ENCODE measurements at places on chromosomes 1 and 21.

GRCh38 chr1:194338241-194338948 lies 1152.0 kb upstream of the B3GALT2 start:
- no peak for DNase-seq

- DNase-seq, result no peak
Observed at GRCh38 chr1:197200272-197200899, 53.9 kb upstream of the ASPM start.

DNA sequence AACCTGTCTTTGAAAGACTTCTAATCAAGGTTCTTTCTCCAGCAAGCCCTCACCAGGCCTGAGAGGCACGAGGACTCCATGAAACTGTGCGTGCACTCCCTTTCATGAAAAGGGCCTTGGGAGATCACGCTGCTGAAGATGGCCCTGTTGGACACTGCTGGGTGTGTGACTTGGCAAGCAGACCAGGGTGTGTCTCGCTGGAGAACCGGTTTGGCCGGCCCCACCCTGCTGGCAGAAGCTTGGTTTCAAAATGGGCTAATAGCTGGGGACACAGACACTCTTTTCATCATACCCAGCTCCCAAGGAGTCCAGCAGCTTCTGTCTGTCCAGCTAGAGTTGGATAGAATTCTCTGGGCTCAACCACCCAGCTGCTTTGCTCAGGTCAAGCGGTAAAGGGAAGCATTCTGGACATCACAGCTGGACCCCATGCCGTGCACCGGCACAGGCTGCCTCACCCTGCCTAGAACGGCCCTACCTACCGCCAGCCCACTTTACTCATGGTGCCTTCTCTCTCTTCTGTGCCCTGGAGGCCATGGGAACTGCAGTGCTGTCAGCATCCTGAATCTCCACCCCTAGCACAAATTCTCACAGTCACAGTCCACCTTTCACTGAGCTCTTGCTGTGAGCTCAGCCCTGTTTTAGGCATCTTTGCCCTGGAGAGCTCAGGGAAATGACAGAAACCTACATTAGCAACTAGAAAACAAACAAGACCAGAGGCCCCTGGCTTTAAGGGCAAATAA lies 24.6 kb downstream of the PKP1 start:
- DNase-seq, result no peak

GRCh38 chr1:175887981-175888428 lies 144.6 kb upstream of the TNR start:
- DNase-seq, result no peak

DNA sequence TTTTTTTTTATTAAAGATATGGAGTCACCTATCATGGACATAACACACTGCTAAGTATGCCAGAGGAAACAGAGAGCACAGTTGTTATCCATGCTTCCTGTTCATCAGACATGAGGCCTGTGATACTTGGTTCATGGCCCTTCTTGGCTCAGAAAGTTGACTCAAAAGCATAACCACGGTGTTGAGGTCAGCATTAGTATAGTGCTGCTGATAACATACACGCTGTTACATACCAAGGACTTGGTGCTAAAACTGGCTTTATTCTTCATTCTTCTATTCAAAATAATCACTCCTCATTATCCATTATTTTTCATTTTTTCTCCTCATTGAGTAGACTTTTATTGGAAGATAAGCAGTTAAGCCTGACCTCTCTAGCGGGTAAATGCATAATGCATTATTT lies 464.1 kb downstream of the ADGRL2 start:
- DNase-seq, result no peak

DNA sequence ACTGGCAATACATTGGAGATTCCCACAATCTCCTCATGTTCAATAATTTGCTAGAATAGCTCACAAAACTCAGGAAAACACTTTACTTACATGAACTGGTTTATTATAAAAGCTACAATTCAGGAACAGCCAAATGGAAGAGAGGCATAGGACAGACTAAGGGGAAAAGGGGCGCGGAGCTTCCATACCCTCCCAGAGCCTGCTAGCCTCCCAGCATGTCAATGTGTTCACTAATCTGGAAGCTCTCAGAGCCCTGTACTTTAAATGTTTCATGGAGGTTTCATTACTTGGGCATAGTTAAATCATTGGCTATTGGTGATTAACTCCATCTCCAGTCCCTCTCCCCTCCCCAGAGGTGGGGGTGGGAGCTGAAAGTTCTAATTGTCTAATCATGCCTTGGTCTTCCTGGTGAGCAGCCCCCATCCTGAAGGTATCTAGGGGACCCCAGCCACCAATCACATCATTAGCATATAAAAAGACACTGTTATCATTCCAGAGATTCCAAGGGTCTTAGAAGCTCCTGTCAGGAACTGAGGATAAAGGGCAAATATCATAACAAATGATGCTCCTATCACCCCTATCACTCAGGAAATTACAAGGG lies 10.9 kb upstream of the DMRTB1 start:
- DNase-seq, result no peak

DNA sequence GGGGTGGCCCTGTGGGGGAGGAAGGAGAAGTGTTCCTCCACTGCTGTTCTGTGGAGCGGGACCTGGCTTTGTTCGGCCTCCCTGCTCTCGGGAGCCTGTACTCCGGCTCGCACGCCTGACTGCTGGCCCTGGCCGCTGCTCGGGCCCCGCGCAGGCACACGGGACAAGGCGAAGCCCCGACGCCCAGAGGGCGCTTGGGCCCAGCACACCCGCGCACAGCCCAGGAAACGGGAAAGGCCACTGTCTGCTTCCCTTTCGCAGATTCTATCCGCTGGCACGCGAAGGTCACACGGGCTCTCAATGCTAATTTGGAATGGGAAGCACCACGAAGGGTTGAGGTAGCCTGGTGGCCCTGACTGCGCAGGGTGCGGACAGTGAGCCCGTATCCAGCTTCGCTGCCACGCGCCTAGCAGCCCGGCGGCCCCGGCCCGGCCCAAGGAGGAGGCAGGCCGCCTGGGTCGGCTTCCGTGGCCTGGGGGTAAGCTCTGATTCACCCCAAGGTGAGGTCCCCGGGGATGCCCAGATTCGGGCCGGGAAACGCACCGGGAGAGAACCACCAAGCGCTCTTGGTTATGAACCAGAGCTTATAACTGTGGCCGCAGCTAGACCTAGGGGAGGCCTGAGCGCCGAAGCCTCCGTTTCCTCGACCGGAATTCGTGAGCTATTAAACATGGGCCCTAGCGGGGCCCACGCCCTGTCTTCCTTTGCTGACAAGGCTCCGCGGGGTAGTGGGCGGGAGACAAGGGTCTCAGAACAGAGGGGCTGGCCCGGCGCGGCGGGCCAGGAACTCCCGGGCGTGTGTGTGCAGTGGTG lies 19.7 kb upstream of the TBX15 start:
- no peak for DNase-seq

- no peak for DNase-seq
Observed at GRCh38 chr21:37551993-37552355, 185.4 kb downstream of the DYRK1A start.

DNA sequence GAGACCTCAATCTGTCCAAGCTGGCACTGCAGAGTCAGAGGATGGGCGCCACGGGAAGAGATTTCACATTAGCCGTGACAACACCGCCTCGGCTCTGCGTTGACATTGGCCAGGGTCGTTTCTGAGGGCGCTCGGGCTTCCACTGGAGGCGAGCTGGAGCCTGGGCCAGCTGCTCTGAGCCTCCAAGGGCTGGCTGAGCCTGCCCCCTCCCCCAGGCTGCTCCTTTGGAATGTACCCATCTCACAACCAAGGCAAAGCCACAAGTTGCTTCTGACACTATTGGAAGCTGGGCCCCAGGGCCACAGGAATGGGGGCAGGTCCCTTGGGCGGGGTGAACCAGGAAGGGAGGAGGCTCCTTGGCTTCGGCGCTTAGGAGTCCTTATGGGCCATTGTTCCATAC lies 12.7 kb downstream of the GPR3 start:
- DNase-seq, result no peak

- no peak for DNase-seq
Observed at GRCh38 chr1:205497351-205497750, 7.1 kb upstream of the CDK18 start.

DNA sequence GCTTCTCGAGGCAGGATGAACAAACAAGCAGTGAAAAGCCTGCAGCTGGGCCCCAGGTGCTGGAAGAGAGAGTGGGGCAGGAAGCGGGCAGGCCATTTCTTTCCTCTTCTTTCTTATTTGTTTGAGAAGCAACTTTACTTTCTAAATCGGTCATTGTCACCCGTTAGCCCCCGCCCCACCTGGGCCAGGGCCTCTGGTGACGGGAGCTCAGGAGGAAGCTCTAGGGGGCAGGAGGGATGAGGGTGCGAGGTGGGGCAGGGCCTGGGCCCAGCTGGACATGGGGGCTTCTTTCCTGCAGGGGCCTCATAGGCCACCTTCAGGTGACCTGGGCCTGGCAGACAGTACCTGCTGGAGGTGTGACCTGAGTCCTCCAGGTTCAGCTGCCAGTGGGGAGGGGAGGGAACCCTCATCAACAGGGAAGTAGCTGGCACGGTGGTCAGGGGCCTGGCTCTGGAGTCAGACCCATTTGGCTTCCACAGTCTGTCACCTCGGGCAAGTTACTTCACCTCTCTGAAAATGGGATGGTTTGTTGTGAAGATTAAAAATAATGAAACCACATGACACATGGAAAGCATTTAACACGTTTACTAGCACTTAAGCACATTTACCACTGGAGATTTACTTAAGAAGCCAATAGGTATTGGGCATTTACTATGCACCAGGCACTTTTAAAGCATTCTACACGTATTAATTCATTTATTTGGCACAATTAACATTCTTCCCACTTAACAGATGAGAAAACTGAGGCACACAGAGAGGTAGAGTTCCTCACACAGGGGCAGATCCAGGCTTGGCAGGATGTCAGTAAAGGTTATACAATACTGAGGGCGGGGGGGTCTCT lies 54.1 kb upstream of the ID3 start:
- DNase-seq, result no peak

- DNase-seq, result no peak
Observed at GRCh38 chr1:17567582-17567981, 28.1 kb downstream of the ARHGEF10L start.

- DNase-seq, result no peak
Observed at GRCh38 chr1:17346046-17346789, 25.8 kb upstream of the PADI6 start.

DNA sequence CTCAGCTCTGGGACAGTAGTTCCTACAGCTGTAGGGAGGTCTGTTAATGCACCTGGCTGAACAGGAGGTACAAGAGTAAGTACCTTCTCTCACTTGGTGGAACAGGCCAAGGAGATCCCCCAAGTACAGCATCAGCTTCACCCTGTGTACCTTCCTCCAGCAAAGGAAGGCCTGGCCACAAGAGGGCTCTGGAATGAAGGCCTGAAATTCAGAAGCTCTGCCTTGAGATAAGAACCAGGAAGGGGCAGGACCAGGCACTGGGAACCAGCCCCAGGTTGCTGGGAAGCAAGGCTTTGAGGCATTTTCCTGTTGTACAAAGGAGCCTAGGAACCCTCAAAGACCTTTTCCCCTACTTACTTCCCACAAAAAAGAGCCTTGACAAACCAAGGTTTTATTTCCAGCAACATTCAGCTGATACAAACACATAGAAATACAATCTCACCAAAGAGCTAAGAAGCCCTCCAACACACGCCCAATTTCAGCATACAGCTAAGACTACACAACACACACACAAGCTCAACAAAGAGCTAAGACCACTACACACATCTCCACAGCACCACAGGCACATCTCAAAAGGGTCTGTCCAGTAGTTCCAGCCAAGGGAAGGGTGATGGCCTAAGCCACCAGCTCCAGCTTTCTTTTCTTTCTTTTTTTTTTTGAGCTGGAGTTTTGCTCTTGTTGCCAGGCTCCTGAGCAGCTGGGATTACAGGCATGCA lies 23.5 kb downstream of the F11R start:
- no peak for DNase-seq

DNA sequence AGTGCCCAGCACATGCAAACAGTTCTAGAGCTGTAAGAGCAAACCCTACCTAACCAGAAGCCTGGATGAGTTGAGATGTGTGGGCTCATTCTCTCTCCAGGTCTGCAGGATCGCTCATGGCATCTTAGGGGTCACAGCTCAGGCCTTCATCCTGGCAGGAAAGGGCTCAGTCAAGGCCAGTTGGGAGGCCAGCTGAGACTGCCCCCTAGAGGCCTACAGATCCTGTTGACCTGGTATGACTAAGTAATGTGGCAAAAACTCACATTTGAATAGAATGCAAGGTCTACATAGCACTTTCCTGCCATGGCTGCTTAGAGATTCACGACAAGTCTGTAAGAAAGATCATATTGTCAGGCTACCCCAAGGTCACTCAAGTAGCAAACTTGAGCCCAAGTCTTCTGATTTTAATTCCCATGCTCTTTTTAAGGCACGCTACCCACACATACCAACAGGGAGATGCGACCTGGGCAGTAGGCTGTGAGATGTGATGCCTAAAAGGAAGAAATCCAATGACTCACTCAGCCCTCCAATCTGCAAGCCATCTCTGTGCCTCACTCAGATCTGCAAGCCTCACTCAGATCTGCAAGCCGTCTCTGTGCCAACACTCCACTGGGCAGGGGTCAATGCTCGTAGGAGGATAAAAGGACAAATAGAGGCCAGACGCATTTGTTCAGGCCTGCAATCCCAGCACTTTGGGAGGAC lies 5.1 kb upstream of the CAPN8 start:
- no peak for DNase-seq

- DNase-seq, result no peak
Observed at GRCh38 chr1:111768625-111769024, 12.9 kb downstream of the DDX20 start.

DNA sequence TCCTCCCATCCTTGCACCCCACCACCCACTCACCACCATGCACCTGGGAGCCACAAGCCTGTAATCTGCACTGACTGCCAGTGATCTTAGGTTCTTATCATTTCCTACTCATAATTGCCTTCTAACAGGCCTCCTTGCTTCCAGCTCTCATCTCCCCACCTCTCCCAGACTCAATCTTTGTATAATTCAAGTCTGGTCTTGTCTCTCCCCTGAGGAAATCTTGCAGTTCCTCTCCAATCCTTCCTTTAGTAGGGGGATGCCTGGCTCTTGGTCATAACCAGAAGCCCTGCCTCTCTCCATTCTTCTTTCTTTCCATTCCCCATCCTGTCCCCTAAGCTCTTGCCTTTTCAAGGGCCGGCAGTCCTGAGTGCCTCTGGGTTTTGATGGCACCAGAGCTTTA lies 27.8 kb downstream of the PIGM start:
- no peak for DNase-seq

DNA sequence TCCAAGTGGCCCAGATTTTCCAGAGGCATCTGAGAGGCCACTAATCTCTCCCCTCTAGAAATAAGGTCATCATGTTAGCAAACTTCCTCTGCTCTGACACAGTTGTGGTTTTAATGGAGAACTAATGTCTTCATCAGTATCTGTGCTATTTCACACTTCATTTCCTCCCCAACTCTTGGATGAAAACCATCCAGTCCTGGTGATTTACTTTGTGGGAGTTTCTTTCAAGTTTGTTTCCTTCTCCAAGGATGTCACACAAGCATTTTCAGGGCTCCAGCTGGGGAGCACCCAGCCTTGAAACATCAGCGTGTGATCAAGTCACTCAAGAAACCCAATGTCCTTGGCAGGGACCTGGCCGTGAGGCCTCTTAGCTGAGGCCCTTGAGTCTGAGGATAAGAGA lies 38.8 kb downstream of the TBX15 start:
- DNase-seq, result no peak

DNA sequence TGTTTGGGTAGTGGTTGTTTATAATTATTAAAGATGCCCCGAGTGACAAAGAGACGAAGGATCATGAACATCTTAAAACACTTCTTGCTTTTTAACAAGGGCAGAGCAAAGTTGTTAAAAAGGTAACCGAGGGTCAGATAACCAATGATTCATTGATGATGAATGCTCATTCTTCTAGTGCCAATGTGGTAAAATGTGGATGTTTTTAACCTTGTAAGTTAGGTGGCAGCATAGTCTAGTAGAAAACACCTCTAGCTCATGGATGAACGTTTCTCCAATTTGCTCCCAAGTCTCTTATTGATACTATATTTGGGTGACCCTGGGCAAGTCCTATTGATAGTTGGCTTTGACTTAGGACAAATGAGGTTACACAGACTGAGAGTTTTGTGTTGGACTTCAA lies 167.9 kb downstream of the KIF26B start:
- no peak for DNase-seq
